ENCODE measurements at places on chromosomes 13 and 19. TPM values are rescaled to one million over a fixed set of nuclear protein-coding genes. Genes with fewer than 3 reads are reported as not detected.

Gene PDE4A
- 12.1 TPM for total RNA-seq

- no peak overlapping the region for H3K4me3 ChIP-seq
- no peak overlapping the region for H3K27ac ChIP-seq
- no peaks in the 10 kb centered on the region for H3K36me3 ChIP-seq
- no peaks in the 10 kb centered on the region for H3K27me3 ChIP-seq
- no peaks in the 10 kb centered on the region for H3K4me1 ChIP-seq
These were observed 10.1 kb downstream of the COG3 start for GRCh38 chr13:45474584-45475454.

GRCh38 chr19:50556282-50557008, 11.8 kb downstream of the LRRC4B start:
- H3K4me1 ChIP-seq = no peaks in the 10 kb centered on the region
- DNase-seq = no peak
- H3K36me3 ChIP-seq = no peaks in the 10 kb centered on the region
- no peak overlapping the region for H3K27ac ChIP-seq
- peak overlapping the region; percentile 49 for H3K4me3 ChIP-seq

Gene CYP2A7
- total RNA-seq = not detected

DNA sequence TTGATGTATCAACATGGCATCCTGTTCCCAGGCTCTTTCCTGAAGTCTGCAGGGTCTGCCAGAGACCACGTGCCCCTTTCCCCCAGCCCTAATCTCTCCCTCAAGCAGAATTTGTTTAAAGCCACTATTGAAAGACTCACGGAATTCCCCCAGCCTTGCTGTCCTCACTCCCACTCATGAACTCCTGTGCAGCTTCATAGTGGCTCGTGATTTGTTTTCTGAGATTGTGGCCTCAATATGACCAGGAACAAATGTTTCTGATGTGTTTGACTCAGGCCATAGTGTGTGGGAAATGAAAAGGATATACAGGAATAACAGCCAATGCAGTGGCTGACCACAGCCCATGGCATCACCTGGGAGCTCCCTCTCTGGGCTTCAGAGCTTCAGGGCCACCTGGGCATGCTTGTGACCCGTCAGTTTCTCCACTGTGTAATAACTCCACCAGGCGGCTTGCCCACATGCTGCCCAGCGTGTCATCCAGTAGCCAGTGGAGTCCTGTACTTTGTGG, 8.1 kb upstream of the SERPINE3 start:
- H3K27ac ChIP-seq = no peak overlapping the region
- no peaks in the 10 kb centered on the region for H3K4me1 ChIP-seq
- H3K27me3 ChIP-seq = no peaks in the 10 kb centered on the region

Gene DCLK1
- total RNA-seq = 28.2 TPM

All from breast epithelium (tissue), 4 donors.